NCI-H748 treated with DMSO at 0.1 percent for 48 hours (cell line): ENCODE measurements at places on chromosomes 11 and 22.

DNA sequence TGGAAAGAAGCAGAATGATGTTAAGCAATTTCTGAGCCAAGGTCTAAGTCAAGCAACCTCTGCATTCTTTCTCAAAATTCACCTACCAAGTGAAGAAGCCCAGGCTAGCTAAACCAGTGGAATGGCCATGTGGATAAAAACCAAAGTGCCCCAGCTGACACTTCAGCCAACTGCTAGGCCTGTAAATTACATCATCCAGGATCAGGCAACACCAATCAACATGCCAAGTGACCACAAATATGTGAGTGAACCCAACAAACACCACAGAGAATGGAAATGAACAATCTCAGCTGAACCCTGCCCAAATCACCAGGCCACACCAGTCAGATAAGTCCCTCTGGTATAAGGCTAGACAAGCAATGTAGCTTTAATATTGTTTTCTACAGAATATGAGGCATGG, 25.1 kb upstream of the FJX1 start:
- no peak for DNase-seq

GRCh38 chr22:30017375-30018223, 62.7 kb upstream of the HORMAD2 start:
- DNase-seq: no peak

DNA sequence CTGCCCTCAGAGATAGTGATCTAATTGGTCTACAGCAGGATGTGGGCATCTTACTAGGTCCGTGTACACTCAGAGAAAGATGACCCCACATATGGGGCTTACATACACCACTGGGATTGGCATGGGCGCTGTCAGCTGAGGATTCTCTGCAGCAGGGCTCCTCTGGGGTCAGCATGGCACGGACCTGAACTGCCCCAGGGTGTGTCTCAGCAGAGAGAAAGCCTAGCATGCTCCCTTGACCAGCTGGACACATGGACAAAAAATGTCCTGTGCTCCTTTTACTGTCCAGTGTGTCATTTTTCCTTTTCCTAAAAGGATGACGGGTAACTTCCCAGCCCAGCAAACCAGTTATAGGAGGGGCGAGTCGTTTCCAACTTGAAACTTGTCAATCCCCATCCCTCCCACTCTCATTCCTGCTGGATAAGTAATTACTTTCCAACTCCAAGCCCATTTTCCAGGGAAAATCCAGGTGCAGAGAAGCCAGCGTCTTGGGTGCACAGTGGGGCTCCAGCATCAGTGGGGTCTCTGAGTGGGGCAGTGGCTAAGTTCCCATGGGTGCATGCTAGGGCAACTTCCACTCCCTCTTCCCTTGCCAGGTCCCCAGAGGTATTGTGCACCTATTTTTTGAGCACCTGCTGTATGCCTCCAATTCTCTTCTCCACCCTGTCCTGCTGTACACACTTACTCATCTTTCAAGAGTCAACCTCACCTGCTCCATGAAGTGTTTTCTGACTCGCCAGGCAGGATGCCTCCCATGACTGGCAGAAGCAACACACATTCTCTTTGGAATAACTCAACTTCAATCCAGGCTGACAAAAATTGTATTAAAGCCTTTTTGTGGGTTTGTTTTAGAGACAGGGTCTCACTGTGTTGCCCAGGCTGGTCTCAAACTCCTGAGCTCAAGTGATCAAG, 5.0 kb downstream of the VSTM5 start:
- no peak for DNase-seq

DNA sequence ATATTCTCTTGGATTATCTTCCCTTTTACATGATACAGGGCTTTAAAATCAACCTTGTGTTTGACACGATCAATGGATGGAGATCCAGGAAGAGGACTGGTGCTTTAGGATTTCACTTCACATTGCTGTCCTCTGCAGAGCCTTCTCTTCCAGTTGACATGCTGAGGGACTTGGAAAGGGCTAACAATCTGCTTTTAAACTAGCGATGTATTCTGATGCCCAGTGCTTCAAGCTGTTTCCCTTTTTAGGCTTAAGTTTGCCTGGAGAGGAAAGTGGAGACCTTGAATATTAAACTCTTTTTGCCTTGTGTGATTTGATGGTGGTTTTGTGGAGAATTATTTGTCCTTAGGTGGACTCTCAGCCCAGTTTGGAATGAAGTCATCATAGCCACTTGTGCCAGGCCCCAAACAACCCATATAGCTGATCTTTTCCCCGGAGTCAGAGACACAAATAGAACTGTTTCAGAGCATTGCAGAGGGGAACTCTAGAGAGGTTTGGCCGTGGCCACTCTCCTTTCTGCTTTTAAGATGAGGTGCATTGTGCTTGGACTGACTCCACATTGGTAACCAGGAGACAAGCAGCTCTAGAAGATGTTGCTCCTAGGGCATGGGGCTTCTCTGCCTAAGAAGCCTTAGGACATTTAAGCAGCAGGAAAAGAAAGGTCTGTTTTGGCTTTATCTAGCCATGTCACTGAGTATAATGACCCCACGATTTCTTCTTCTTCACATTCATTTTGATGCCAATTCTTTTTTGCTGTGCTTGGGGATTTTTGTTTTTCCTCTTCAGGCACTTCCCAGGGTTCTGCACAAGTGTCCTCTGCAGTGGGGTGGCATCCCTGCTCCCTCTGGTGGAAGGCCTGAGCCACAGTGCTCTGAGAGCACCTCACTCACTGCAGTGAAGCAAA, 152.8 kb downstream of the NCAM1 start:
- DNase-seq: peak; percentile 29

- peak; percentile 75 for DNase-seq
These were observed at the start of gene NCAM1 for GRCh38 chr11:112961146-112961668. NCAM1 (plus strand) TSS chr11:112961420.

GRCh38 chr11:108009497-108010370, 1.0 kb downstream of the CUL5 start:
- no peak for DNase-seq

DNA sequence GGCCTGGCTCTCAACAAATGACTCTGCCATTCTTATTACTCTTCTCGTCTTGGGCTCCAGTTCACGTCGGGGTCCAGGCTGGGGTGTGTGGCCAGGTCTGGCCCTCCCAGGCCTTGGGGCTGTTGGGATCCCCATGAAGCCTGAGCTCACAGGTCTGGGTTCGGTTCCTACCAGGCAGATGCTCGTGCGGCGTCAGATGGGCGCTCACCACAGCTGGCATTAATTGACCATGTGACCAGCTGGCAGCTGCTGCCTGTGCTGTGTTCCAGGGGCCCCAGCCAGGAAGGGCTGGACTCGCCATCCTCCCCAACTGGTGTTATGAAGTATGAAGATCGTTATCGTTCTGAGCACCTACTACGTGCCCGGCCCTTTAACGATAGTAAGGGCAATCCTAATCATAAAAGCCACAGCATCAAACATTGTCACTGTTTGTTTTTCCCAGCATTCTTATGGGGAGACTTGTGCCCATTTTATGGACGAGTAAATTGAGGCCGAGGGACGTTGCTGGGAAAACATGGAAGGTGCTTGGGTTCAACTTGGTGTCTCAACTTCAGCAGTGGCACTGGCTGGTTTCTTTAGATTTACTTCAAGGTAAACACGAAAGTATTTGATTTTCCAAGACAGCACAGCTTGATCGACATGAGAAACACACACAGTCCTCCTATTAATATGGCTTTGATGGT, 26.8 kb upstream of the CACNG2 start:
- no peak for DNase-seq

- DNase-seq: no peak
These were observed 120.0 kb upstream of the SYT13 start for GRCh38 chr11:45405916-45406670.

GRCh38 chr11:95699631-95700470, 89.7 kb downstream of the FAM76B start:
- no peak for DNase-seq

DNA sequence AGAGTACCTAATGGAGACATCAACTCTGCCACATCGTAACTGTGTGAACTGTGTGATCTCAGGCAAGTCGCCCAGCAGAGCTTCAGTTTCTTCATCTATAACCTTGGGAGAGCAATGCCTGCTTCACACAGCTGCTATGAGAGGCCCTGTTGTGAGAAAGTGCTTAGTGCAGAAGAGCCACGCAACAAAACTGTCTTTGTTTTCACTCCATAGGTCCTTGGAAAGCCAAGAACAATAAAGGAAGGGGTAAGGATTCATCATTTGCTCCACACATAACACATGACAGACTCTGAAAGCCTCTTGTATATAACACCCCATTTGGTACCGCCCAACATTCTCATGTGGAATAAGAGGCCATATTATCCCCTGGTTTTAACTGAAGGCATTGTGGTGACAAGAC, 231.9 kb upstream of the ISX start:
- DNase-seq: no peak

- no peak for DNase-seq
These were observed 390.5 kb downstream of the OR4C45 start for GRCh38 chr11:50423208-50423607.

DNA sequence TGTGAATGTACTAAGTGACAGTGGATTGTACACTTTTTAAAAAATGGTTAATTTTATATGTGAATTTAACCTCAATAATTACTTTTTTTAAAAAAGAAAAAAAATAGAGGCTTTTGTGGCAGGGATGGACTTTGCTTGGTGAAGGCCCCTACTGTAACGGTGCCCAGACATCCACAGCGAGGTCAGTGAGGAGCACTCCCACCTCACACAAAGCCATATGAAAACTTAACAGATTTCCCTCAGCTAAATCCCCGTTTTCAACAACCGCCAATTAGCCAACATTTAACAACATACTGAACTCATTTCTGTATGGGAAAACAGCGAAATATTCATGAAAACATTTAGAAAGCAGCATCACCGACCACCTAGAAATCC, 642 bp upstream of the C11orf58 start:
- no peak for DNase-seq

GRCh38 chr11:34789196-34789834, 126.9 kb downstream of the APIP start:
- DNase-seq: peak; percentile 98

- DNase-seq: peak; percentile 53
These were observed 61.9 kb downstream of the ADM start for GRCh38 chr11:10366568-10367331.

DNA sequence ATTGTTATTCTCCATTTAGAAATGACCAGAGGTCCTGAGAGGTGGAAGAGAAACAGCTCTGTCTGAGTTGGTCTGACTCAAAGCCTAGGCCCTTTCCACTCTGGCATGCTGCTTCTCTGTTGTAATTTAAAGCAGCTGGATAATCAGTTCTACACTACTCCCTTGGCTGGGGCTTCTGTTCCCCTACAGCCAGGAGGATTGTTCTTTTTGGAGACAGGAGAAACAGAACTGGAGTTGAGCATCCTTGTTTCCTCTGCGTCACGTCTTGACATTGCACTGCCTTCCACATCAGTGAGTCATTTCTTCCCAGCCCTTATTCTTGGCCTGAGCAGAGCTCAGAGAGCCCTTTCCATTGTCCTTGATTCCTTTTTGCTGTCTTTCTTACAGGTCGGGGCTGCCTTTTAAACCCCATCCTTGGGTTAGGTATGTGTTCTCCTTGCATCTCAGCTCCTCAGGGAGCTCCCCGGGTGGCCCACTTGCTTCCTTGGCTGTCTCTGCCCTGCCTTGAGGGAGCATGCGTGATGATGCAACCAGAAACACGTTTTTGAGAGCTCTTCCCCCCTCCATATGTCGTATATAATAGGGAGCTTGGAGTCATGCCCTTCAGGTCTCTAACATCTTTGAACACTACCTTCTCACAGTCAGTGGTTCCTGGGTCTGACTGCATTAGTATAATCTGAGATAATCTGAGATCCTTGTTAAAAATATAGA, 35.7 kb downstream of the CYB5R2 start:
- DNase-seq: no peak

- no peak for DNase-seq
These were observed 76.1 kb downstream of the MYO7A start for GRCh38 chr11:77203901-77204753.

- DNase-seq: no peak
These were observed 2.3 kb upstream of the ANKRD13D start for GRCh38 chr11:67286621-67287333.

GRCh38 chr11:66971488-66971887, 3.6 kb upstream of the C11orf86 start:
- no peak for DNase-seq
